ENCODE measurements at places on chromosomes 2 and 18.
A peak's percentile ranks its signal among the peaks of the same experiment; 100 is the strongest.

- DNase-seq: peak; percentile 52
Measured at GRCh38 chr18:61949946-61950345, 57.1 kb upstream of the RNF152 start.

DNA sequence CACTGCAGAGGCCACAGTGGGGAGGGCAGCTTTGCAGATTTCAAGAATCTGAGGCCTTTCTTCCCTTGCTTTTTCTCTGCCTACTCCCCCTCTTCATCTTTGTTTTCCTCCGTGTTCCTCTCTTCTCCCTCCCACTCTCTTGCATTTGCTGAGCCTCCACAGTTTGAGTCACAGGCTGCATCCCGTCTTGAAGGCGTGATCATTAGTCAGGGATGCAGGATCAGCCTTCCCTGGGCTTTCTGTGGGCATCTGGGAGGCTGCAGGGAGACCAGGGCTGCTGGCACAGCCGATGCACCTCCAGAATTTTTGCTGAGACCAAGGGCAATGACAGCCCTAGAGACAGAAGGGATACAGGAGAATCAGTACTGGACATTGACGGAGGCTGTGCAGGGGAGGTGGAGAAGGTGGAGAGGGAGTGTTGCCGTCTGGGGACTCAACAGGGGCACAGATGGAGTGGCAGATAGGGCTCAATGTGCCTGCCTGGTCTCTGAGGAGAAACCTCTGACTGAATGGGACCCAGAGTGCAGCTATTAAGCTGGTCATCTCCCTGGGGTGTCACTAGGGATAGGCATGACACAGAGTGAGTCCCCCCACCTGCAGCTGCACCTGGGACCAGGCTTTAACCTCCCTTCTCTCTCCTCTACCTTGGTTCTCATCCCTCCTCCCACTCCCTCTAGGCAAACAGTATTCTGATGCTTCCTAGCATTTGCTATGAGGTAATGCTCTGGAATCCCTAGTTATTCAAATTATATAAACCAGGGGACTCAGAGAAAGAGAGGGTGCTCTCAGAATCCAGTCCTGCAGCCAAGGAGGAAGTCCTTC is 29.0 kb upstream of the DNAJC27 start:
- no peak for DNase-seq

GRCh38 chr18:7592305-7593071 is 25.4 kb downstream of the PTPRM start:
- no peak for DNase-seq

- peak; percentile 57 for DNase-seq
Measured at GRCh38 chr2:135948642-135949355, 36.6 kb downstream of the DARS1 start.

DNA sequence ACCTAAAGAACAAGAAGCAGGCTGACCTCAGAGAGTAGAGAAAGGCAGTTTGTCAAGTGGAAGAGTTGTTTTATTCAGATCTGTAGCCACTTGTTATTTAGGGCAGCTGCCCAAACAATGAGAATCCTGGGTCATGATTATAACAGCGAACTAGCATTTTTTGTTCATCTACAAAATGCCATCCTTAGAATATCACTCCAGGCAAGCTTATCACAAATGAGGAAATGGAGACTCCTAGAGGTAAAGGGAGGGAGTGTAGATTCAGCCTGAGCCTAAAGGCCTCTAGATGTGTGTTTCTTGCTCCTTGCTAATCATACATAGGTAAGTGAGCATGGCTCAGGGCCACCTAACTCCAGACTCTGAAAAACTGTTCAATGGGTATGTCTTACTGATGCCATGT is 126.1 kb downstream of the HNMT start:
- peak; percentile 54 for DNase-seq

DNA sequence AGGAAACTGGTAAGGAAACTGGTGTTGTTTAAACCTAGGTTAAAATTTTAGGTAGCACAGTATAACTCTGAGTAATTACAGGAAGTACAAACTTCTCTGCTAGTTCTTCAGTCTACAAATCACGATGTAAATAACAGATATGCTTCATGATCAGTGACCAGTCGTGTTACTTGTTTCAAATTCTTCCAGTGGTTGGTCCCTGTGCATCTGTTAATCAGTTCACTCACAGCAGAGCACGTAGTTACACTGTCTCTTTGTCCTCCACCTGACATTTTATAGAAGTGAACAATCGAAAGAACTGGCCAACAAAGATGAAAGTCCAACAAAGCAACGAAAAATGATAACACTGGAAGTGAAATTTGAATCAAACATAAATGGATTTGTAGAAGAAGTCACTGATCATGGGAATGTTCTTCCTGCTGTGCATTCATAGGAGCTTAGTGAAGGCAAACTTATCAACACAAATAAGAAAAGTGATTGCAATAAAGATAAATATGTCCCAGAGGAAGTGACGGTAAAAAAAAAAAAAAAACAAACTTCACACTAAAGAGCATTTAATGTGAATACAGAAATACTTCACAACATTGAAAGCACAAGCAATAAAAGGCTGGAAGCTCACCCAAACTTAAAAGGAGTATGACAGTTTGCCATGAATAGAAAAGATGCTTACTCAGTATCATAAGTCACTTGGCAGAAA is 7.0 kb downstream of the EIF2AK2 start:
- no peak for DNase-seq

GRCh38 chr2:70905443-70906421 is 30.0 kb upstream of the ATP6V1B1 start:
- DNase-seq: no peak

Data from H4 (cell line).